ENCODE measurements at places on chromosomes 16 and 17.

DNA sequence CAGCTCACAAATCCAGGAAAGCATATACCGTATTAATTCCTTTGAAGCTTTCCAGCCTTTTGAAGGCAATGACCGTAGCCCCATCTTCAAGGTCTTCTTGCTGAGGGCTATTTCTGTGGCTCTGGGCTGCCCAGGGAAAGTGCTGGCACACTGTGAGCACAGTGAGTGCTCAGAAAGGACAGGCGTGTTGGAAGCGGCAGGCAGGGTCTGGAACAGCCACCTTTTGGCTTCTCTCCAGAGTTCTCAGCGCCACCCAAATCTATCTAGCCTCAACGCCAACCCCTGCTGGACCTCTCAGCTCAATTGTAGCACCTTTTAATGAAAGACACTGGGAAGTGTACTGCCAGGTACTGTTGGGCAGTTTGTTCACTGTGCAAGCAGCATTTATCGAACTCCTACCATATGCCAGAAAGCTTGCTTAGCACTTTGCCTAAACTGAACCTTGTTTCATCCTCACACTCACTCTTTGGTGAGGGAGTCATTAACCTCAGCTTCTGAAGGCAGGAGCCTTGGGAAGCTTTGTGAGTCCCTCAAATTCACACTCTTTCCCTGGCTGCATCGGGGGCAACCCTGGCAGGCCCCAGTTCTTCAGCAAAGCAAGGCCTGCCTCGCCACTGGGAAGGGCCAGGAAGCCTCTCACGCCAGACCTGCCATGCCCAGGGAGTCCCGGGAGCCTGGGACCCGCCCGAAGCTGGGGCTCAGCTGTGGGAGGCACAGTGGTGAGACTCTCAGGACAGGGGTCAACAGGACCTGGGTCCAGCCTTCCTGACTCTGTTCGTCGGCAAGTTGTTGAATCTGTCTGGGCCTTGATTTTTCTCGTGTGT, 13.5 kb upstream of the CIBAR2 start:
- DNase-seq: no peak

DNA sequence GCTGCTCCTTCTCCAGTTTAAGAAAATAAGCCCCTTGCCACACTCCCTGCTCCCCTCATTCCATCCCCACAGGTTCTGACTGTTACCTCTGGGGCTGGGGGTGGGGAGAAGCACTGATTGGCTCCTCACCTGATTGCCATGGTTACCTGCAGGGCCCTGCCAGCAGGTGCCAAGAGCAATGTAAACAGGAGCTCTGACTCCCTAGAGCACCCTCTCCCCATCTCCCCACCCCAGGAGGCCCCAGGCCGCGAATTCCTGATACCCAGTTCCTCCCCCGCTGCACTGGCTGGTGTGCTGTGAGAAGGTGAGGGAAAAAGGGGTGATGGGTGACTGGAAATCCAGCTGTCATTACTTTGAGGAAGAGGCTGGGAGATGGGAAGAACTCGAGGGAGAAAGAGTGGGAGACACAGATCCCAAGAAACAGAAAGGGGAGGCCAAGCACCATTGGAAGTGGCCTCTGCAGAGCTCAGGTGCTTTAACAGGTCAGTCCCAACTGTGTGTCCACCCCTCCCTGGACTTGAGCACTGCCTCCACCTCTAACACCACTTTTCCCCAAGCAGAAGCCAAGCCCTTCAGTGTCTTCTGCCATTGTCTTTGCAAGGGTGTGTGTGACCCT, 4.5 kb downstream of the PCGF2 start:
- no peak for DNase-seq

- DNase-seq: no peak
Measured at GRCh38 chr17:59436900-59437299, 105.4 kb downstream of the YPEL2 start.

DNA sequence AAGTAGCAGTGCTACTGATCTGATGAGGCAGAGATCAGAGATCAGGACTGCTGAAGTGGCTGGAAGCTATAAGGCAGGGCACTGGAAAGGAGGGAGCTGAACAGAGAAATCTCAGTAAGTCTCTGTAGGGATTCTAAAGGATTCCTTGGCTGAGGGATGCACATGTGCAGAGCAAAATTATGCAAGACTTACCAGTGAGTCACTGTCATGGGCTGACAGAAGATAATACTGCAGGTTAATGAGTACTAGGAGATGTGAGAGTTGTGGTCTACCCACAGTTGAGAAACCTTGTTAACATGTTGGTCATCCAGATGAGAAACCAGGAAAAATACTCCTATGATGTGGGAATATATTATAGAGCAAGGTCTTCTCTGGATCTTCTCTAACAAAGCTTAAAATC, 378.1 kb downstream of the HAPSTR1 start:
- peak; percentile 28 for DNase-seq

GRCh38 chr17:38604479-38605403, 1.0 kb downstream of the SRCIN1 start:
- DNase-seq: no peak

DNA sequence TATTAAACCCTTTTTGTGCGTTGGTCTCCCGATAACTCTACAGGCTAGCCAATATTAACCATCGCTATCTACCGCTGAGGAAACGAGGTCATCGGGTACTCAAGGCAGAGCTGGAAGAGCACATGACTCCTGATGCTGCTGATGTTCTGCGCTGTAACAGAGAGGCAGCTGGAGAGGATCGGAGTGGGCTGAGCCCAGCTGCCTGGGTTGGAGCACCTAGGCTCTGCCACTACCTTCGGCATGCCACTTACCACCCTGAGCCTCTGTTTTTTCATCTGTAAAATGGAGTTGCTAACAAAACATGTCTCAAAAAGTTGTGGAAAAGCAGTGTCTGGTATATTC, 432 bp upstream of the SLC46A1 start:
- DNase-seq: peak; percentile 9

GRCh38 chr16:69412287-69412686, 12.1 kb upstream of the CYB5B start:
- DNase-seq: peak; percentile 46

DNA sequence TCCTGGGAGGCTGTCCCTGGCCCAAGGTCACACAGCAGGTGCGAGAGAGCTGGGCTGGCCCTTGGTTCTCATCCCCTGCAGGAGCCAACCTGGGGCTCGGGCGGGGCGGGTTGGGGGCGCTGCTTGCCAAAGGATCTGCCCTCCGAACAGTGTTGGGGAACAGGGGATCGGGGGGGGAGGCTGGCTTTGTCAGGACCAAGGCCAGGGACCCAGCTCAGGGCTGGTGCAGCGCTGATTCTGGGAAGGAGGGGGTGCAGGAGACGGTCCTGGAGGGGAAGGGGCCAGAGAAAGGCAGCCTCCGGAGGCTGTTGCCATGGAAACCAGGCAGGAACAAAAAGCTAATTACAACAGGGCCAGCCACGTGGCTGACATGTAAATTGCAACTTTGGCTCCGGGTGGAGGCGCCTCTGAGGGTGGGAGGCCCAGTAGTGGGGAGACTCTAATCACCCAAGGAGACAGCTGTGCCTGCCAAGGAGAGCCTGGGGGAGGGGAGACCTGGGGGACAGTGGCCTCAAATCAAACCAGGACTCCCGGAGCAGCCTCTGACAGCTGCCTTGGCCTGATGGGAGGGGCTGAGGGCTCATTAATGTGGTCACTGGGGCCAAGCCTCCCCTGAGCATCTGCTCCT, 1.3 kb downstream of the TUBB3 start:
- DNase-seq: peak; percentile 32

GRCh38 chr17:48429638-48430586, at the start of gene SKAP1:
Gene SKAP1, minus strand, starts transcription at chr17:48430214.
- no peak for DNase-seq

GRCh38 chr17:75548813-75549212, 23.3 kb downstream of the LLGL2 start:
- no peak for DNase-seq

- DNase-seq: no peak
Measured at GRCh38 chr16:12113523-12114345, 137.2 kb downstream of the SNX29 start.

DNA sequence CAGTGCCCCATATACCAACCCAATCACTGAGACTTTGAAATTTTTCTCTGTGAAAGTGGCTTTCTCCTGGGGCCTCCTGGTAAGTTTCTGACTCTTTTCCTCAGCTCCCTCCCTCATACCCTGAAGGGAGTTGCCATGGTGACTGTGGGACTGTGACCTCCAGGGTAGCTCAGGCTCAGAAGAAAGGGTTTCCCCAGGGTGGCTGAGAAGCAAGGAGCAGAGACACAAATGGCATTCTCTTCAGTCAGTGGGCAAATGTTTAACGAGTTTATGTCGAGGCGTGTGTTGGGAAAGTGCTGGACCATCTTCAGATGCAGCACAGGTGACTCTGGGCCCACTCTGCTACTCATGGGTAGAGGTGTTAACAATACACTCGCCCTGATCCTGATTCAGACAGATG, 46.8 kb downstream of the MRPS23 start:
- DNase-seq: no peak

DNA sequence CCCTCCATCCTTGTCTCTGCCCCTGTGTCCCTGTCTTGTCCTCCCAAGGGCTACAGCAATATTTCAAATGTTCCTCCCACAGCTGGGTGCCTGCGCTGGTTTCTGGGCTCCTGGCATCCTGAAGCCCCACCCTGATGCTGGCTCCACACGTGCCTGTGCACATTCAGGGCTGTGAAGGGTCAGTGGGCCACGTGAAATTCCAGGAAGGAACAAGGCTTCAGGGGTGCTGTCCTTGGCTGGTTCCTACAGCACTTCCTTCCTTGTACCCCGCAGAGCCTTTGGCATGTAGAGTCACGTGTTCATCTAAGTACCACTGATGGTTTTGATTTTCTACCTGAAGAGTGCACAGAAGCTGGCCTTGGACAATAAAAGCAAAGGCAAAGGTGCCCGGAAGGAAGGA, 57.7 kb upstream of the NLK start:
- no peak for DNase-seq

- DNase-seq: no peak
Measured at GRCh38 chr17:42275527-42276358, 448 bp downstream of the STAT5B start.

- peak; percentile 55 for DNase-seq
Measured at GRCh38 chr17:27533874-27534815, 77.9 kb downstream of the KSR1 start.

DNA sequence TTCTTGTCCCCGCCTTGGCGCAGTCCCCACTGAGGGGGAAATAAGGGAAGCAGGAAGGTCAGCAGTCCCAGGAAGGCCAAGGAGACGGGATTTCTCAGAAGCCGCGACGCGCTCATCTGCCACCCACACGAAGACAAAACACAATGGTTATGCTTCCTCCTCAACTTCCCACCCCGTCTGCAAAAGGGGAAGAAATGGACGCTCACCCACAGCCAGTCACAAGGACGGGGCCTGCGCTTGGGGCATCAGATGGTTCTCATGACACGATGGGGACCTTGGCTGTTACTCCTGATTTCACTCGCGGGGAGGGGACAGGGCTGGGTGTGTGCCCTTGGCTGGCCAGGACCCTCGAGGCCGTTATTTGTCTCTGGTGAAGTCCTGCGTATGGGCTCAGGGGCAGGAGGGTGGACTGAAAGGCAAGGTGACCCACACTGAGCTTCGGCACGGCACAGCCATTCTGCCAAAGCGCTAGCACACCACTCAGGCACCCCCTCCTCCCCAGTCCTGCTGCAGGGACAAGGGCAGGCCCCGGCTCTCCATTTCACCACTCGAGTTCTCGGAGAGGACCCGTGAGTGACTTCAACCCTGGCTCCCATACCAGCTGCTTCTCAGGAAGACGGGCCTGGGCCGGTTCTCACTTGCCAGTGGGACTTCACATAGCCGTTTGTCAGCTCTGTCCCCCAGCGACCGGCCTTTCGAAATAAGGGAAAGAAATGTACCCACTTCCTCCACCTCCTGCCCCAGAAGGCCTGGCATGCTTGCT, 84.5 kb downstream of the ABR start:
- DNase-seq: no peak

DNA sequence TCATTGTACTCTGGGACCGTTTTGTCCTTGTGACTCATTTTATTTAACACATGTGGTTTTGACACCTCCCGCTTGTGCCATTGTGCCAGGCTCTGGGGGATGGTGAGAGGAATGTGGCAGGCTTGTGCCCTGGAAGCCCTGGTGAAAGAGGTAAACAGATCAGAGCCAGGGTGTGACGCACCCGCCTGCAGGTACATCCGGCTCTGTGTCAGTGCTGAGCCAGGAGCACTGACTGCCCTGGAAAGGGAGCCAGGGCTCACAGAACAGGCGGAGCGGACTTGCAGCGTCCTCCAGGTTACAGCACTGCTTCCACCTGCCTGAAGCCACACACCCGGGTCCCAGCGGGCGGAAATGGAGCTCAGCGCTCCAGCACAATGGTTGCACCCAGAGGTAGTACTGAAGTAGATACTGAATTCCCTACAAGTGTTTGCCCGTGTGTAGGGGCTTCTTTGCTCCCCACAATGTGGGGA, 30.6 kb downstream of the CDRT15 start:
- DNase-seq: no peak

DNA sequence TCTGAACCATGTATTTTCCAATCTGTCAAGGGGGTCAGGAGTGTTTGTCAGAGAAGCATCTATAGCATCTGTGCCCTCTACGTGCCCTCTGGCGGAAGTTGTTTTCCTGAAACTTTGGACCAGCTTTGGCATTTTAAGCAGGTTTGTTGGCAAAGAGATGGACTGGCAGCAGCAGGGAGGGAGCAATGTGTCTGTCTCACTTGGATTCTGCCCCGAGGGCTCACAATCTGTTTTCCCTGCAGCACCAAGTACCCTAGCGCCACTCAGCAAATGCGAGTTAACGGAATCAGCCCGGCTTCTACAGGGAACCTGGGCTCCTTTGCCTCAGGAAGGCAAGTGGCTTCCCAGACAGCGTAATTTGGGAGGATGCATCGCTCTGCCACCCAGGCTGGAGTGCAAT, 17.4 kb downstream of the DUSP14 start:
- DNase-seq: no peak

- no peak for DNase-seq
Measured at GRCh38 chr17:8125947-8126490, 2.1 kb upstream of the HES7 start.

- no peak for DNase-seq
Measured at GRCh38 chr17:81123052-81124048, 42.0 kb upstream of the PVALEF start.

- DNase-seq: peak; percentile 85
Measured at GRCh38 chr16:4506450-4506849, 30.3 kb downstream of the HMOX2 start.

GRCh38 chr17:1590029-1590746, 27.6 kb upstream of the PITPNA start:
- peak; percentile 84 for DNase-seq

- peak; percentile 39 for DNase-seq
Measured at GRCh38 chr16:89918453-89919347, at the start of gene MC1R. Gene MC1R, plus strand, starts transcription at chr16:89918862. Its CDS starts 397 bp downstream, at chr16:89919259.

GRCh38 chr16:15974057-15974456, 24.6 kb downstream of the ABCC1 start:
- no peak for DNase-seq

- DNase-seq: peak; percentile 67
Measured at GRCh38 chr16:58755989-58756649, 22.0 kb upstream of the GOT2 start.

- DNase-seq: no peak
Measured at GRCh38 chr17:56785997-56786680, 47.6 kb downstream of the C17orf67 start.

Data from fibroblast of mammary gland (primary cell).